Activated T-helper 17 cell treated with anti-CD3 and anti-CD28 coated beads, Interleukin-2, amount 50 U/mL, for 72 hours (primary cell): ENCODE measurements at places on chromosomes 1 and 21. TPM values are rescaled to one million over a fixed set of nuclear protein-coding genes. Genes with fewer than 3 reads are reported as not detected.

GRCh38 chr1:53468374-53468773 is 9.2 kb downstream of the DMRTB1 start:
- ATAC-seq, result no peak

DNA sequence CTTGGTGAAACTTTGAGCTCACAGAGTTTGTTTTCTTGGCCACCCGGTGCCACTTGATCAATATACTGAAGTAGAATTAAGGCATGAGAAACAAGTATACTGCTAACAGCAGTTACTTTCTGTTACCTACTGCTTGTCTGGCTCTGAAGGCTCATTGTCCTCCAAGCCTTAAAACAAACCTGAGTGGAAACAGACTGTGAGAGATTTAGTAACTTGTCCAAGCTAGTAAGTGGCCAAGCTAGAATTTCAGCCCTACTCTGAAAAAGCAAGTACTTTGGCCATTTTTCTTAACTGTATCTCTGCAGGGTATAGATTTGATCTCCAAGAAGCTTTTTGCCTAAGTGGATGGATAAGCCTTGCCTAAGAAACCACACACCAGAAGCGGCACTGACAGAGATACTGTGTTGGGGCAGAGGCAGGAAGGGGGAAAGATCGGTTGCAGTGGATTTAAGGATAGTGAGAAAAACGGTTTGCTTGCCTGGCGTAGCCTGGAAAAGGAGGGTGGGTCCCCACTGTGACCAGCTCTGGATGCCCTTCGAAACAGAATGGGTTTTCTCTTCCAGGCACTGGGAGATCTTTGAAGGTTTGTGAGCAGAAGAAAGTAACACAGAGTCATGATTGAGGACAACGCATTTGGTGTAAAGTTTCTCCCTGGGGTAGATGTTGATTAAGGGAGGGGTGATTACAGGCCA is 2.1 kb upstream of the MACO1 start:
- no peak for ATAC-seq

- no peak for ATAC-seq
Observed at GRCh38 chr1:115196296-115196695, 107.0 kb upstream of the TSPAN2 start.

DNA sequence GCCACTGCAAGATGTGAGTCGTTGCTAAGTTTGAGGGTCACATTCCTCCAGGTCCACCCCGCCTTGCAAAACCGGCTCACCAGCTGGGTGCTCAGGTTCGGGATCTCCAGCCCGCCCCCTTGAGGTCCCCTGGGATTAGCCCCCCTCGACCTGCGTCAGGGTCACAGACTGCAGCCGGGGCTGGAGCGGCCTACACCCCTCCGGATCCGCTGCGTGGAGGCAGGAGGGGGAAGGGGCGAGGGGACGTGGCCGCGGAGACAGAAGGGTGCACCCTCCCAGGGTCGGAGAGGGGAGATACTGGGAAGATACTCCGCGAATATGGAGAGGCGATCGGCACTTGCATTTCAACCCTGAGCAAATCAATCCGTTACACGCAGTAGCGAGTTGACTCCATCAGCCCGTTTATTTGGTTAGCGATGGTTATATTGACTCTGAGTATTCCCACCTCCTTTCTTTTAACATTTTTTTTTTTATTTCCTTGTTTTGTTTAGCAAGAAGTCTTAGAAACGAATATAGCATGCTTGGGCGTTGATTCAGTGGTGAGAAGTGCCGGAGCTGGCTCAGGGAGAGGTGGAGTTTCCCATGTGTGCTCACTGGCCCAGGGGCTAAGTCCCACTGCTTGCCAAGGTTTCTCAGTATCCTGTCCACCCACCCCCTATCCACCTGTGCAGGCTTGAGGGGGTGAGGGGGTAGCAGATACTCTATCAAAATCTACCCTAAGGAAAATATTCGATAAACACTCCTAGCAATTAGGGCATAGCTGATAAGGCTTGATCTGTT is 997 bp downstream of the IFNAR2 start:
- ATAC-seq, result peak; percentile 30

DLGAP3 gene
- total RNA-seq, result 1.3 TPM

DNA sequence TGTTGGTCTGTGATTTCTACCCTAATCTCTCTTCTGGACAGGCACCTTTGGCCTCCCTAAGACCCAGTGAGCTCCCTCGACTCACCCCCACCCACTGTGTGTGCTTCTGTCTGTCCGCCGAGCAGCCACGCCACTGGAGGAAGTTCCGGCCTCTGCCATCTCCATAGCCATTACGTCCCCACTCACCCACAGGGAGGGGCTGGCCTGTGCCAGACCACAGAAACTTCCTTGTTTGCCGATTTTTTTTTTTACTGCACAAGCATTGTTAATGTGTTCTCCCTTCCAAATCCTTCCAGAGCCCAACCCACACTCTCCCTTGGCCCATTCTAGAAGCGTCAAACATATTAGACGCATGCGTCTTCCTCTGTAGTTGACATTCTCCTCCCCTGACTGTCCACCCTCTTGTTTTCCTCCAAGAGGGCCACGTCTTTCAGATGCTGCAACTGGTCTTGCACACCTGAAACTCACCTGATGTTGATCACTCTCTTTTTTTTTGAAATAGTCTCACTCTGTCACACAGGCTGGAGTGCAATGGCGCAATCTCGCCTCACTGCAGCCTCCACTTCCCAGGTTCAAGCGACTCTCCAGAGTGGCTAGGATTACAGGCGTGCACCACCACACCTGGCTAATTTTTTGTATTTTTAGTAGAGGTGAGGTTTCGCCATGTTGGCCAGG is 72.3 kb downstream of the EVA1C start:
- no peak for ATAC-seq

DNA sequence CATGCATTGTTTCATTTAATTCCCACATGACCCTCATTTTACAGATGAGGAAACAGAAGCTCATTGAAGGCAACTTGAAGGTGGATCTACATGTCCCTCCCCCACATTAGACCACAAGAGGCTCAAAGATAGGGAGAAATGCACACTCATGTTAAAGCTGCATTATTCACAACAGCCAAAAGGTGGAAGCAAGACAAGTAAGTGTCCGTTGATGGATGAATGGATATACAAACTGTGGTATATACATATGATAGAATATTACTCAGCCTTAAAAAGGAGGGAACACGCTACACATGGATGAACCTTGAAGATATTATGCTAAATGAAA is 149.7 kb upstream of the JUN start:
- ATAC-seq, result no peak

GRCh38 chr1:183027791-183028190 is 4.6 kb downstream of the LAMC1 start:
- no peak for ATAC-seq

DNA sequence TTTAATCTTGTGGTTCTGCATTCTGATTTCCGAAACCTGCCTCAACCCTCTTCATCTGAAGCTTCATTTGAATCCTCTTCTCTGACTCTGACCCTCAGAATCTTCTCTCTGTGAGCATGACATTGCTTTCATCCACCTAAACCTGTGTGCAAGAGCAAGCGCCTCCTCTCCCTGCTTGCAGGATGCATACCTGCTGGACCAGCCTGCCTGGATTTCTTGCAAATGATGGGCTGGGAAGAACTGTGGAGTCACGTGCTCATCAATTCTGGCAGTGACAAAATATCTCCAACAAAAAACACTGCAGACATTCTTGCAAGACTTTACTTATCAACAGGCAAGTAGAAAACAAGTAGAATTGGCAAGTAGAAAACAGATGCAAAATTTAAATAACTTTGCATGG is 20.8 kb upstream of the SLC35F3 start:
- ATAC-seq, result no peak

- ATAC-seq, result no peak
Observed at GRCh38 chr1:53449021-53449420, 10.2 kb upstream of the DMRTB1 start.

DNA sequence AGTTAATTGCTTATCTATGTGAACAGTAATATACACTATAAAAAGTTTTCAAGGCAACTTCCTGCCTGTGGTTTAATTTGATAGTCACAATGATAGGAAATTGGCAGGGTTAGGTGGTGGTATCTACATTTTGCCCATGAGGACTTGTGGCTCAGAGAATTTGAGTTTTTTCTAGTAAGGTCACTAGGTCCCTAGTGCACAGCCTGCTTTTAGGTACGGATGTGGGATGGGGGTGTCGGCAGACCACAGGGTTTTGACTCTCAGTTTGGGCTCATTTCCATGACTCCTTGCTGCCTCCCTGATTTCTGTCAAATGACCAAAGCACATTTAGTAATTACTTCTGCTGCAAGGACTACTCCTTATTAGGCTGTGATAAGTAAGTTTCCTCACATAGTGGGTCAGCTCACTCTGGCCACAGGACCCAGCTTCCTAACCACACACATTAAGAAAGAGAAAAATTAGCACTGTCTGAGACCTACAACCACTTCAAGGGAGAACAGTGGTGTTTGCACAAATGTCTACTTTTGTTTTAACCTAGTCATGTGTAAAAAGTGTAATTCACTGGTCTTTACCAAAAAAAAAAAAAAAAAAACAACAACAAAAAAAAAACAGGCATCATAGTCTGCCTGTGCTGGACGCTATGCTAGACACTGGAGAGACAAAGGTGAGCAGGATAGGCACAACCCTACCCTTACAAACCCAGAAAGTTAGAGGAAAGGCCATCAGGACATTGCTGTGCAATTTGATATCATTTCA is 43.7 kb downstream of the MRPL39 start:
- peak; percentile 50 for ATAC-seq

DNA sequence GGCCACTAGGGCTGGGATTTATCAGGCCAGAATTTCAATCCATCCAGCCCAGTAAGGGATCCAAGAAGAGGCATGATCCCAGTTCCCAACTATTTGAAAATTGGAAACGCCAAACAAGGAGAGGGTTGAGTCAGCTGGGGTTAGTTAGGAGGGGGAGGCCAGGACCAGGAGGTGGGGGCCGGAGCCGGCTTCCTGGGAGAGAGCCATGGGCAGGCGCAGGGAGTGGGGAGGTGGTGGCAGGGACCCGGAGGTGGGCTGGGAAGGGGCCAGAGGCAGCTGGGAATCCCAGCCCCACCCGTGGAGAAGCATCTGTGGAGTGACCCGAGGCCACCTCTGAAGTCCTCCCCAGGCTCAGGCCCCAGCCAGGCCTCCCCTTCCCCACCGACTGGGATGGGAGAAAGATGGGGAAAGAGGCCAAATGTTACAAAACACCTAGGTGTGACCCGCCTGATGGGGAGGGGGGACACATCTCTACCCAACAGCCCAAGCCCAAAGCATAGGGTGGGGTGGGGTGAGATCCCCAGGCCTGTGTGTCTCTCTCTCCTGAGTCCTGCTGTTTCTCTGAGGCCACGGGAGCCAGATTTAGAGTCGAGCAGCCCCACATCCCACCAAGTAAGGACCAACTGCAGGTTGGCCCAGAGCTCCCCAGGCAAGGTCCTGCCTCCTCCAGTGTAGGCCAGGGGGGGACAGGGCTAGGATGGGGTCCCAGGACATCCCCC is 10.1 kb downstream of the HSPG2 start:
- ATAC-seq, result no peak

GRCh38 chr1:44283524-44284173 is 70.4 kb downstream of the DMAP1 start:
- no peak for ATAC-seq

DNA sequence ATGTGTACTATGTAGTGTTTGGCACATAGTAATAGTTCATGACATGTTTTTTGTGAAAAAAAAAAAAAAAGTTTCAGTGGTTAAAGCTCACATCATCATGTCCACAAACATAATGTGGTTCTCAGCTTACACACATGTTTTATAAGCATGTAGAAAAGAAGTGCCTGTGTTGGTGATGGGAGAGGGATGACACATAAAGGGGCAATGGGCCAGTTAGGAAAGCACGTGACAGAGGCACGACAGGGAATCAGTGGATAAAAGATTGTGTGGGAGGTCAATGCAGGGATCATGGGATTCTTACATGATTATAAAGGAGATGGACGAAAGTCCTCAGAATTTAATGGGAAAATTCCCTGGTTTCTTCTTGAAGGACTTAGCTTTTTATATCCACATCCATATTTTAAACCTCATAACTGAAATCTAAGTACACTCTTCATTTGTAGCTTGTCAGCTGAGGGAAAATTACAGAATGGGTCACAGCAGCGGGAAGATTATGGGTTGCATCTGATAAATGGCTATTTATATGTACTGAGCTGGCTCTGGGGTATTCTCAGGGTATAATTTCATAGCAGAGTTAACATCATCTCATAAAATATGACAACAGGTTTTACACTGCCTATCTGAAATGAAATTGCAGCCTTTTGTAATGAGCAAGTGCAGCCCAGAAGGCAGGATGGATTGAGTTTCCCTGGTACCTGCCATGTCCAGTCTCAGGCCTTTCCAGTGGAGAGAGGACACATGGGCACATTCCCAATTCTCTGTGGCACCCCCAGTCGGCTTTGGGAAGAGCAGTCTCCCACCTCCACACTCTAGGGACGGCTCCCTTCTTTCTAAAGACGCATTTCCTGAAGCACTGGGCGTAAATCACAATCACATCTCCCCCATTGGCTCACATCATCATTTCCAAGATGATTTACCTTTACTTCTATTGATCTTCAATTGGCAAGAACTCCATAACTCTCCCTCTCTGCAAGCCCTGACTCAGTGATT is 42.3 kb upstream of the NHLH2 start:
- ATAC-seq, result no peak

- ATAC-seq, result peak; percentile 72
Observed at GRCh38 chr1:24705260-24706073, 39.8 kb upstream of the CLIC4 start.

DNA sequence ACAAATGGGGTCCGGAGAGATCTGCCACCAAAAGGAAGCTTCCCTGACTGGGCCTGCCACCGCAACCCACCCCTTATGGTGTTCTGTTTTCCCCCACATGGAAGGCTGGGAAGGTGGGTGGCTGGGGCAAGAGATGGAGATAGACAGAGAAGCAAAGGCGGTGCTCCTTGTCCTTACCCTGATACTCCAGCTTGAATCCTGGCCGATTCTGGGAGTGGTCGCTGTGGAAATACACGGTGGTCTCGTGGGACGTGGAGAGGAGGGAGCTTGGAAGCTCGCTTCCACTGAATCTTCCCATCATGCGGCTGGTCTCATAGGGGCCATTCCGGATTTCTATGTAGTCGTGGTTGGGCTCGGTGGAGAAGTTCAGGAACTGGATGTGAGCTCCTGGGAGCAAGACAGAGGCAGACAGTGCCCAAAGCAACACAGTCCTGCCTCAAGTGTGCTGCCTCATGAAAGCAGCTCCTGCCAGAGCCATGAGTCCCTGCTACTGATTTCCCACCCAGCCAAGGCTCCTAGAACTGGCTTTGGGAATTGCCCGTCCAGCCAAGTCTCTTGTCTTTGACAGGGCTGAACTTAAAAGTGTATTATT is 138.5 kb downstream of the ZSCAN20 start:
- ATAC-seq, result no peak

DNA sequence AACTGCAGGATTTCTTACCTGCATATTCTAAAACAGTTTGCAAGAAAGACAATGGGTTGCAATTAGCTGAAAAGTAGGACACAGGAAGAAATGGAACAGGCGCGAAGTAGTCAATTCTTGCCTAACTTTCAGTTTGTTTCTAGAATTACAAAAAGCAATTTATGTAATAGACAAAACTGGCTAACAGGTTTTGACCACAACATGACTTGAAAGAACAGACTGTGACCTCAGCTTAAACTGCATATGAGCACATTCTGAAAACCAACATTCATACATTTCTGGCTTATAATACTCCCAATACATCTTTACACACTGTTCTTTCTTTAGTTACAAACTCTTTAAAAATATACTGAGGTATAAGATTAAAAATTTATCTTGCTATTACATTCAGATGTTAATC is 405.9 kb upstream of the B3GALT2 start:
- ATAC-seq, result peak; percentile 89

- peak; percentile 45 for ATAC-seq
Observed at GRCh38 chr1:228180271-228180958, 14.8 kb downstream of the IBA57 start.

GRCh38 chr1:204975568-204976235 is 67.3 kb upstream of the CNTN2 start:
- peak; percentile 63 for ATAC-seq
